ENCODE measurements at places on chromosomes 4 and X.

- DNase-seq: peak; percentile 33
Measured at GRCh38 chr4:100190643-100191600, 654 bp upstream of the DDIT4L start.

- no peak for DNase-seq
Measured at GRCh38 chr4:82076359-82076758, 297.4 kb downstream of the HNRNPD start.

DNA sequence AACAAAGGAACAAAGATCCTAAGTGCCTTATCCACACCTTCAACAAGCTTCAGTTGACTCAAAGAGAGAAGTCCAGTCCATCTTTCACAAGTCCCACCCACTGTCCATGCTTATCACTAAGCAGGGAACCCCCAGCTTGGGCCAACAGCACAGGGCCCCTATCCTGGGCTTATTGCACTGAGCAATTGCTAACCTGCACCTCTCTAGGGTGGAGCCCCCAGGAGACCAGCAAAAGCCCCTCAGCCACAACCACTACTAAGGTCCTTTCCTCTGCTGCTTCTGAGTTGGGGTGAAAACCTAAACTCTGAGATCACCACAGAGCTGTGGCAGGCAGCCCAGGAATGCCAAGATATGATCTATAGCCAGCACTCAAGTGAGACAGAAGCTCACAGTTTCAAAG lies 96.7 kb upstream of the PBDC1 start:
- no peak for DNase-seq

GRCh38 chrX:131828482-131828881 lies 194.6 kb upstream of the STK26 start:
- no peak for DNase-seq

GRCh38 chrX:8845469-8845868 lies 44.3 kb upstream of the FAM9A start:
- no peak for DNase-seq
